ENCODE measurements at places on chromosomes 11 and 22. TPM values are rescaled to one million over a fixed set of nuclear protein-coding genes. Genes with fewer than 3 reads are reported as not detected.

DEFB131B gene
- not detected for total RNA-seq

DNA sequence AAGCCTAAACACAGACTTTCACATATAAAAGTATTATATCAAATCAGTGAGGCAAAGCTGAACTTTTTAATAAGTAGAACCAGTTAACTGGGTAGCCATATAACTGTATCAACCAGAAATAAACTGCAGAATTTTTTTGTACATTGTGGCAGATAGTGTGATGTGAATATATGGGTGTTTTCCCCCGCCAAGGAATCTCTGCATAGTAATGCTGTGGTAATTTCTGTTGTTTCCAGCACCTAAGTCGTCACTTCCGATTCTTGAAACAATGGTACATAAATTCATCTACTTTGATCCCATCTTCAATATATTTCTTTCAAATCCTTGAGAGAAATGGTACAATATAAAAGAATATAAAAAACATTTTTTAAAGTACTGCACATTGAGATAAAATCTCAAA lies 39.6 kb downstream of the NARS2 start:
- no peak for DNase-seq

- no peak for DNase-seq
These were observed 1.8 kb downstream of the KCNK7 start for GRCh38 chr11:65593518-65594414.

GRCh38 chr11:127023991-127024390 lies 23.4 kb upstream of the KIRREL3 start:
- DNase-seq, result no peak

- no peak for DNase-seq
These were observed 5.4 kb upstream of the IGLL5 start for GRCh38 chr22:22882033-22882717.
